ENCODE measurements at places on chromosomes 7 and 10. TPM values are rescaled to one million over a fixed set of nuclear protein-coding genes. Genes with fewer than 3 reads are reported as not detected.

SPDYE8 gene
- total RNA-seq: not detected

C10orf71 gene
- total RNA-seq: not detected

PTPN20 gene
- not detected for total RNA-seq

SLC13A1 gene
- total RNA-seq: not detected

FXYD4 gene
- total RNA-seq: not detected

CALML3 gene
- not detected for total RNA-seq

MRC1 gene
- total RNA-seq: not detected

NYAP1 gene
- total RNA-seq: 1.2 TPM

GRID2IP gene
- not detected for total RNA-seq

LOXL4 gene
- 0.92 TPM for total RNA-seq

HOXA3 gene
- total RNA-seq: not detected

MACC1 gene
- 7.2 TPM for total RNA-seq
